Left hindlimb (tissue), 1 donor: ENCODE measurements at places on chromosomes 4 and X.

- peak; percentile 75 for DNase-seq
Measured at GRCh38 chr4:108168671-108169523, at the start of gene LEF1. Gene LEF1 (minus strand): TSS chr4:108168932. CDS start chr4:108167767, 1,165 bp downstream.

DNA sequence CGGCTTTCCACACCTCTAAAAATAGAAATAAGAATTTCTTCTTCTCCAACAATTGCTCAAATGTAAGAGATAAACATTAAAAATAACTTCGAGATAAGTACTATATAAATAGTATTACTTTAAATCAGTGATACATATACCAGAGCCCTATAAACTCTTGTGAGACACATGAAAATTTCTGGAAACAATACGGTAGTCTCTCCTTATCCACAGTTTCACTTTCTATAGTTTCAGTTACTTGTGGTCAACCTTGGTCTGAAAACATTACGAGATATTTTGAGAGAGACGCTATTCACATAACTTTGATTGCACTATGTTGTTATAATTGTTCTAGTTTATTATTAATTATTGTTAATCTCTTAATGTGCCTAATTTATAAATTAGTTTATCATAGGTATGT lies 101.5 kb upstream of the CXXC4 start:
- no peak for DNase-seq

GRCh38 chr4:153038623-153039311 lies 102.6 kb downstream of the FHDC1 start:
- DNase-seq, result no peak

DNA sequence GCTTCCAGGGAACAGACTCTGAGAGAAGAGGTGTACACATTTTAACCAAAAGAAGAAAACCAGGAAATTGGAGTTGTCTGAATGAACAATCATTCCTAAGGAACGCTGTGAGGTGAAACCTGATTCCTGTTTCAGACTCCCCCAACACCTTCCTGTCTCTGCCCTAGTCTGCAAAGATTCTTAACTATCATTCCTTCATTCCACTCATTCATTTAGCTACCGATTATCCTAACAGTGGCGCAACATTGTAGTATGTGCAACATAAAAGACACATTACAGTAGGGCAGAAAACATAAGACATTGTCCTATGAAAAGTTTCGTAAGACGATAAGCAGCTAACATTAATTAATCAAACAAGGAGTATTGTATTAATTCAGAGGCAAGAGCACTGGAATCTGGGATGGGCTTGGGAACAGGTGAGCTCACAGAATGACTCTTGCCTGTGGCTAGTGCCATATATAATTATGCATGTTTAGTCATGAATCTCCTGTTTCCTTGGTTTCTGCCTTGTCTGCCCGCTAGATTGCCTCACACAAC lies 23.8 kb upstream of the ADH7 start:
- DNase-seq, result no peak

GRCh38 chr4:150385606-150386005 lies 196.3 kb upstream of the MAB21L2 start:
- DNase-seq, result peak; percentile 40

DNA sequence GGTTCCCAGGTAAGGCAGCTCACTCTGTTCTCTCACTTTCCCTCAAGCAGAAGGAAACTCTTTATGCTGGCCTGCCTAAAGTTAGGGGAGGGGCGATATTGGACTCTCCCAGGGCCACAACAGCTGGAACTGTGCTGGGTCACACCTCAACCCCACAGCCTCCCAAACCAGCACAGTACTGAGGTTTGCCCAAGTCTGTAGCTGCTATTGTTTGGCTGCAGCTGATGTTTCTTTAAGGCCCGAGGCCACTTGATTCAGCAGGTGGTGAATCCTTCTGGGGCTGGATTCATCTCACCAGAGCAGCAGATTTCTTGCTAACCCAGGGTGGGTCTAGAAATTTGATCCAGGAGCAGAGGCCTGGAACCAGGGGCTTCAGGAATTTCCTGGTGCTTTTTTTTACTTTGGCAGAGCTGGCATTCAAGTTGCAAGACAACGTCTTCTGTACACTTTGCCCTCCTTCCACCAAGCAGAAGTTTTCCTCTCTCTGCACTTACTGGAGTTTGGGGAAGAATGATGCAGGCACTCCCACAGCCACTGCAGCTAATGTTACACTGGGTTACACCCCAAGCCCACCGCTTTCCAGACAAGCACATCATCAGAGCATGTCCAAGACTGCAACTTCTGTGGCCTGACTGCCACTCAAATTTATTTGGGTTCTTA lies 544.7 kb upstream of the NDST4 start:
- DNase-seq, result no peak

DNA sequence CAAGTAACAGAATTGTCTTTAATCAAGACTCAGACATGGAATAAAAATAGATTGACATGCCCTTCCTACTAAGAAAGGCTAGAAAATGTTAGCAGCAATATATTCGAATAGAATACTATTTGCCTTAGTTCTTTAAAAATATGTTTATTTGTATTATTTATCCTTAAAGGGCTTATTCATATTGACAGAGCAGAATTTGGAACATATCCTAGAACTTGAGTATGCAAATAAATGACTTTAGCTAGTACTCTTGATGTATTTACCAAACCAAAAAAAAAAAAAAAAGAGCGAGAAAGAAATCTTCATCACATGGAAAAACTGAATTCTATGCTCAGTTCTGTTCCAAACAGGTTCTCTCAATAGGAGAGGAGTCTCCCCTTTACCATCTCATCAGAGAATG lies 68.9 kb upstream of the PPARGC1A start:
- DNase-seq, result no peak

- DNase-seq, result no peak
Measured at GRCh38 chr4:16140879-16141249, 57.0 kb upstream of the PROM1 start.

GRCh38 chr4:89101256-89102161 lies 9.8 kb upstream of the TIGD2 start:
- DNase-seq, result no peak

DNA sequence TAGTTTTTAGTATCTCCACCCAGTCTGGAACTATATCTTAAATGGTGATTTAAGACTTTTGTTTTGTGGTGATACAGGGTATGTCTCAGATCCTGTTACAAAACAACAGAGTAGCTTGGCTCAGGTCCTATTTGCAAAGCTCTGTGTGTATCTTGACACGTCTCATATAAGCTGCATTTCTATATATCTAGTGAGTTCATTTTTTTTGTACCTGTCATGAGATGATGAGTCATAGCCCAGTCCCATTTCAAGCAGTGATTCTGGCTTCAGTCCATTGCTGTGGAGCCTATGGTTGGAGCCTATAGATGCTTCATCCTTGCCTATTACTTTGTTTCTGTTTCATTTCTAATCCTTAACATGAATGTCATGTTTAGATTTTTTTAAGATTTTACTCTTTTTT lies 23.0 kb downstream of the GRXCR1 start:
- no peak for DNase-seq

DNA sequence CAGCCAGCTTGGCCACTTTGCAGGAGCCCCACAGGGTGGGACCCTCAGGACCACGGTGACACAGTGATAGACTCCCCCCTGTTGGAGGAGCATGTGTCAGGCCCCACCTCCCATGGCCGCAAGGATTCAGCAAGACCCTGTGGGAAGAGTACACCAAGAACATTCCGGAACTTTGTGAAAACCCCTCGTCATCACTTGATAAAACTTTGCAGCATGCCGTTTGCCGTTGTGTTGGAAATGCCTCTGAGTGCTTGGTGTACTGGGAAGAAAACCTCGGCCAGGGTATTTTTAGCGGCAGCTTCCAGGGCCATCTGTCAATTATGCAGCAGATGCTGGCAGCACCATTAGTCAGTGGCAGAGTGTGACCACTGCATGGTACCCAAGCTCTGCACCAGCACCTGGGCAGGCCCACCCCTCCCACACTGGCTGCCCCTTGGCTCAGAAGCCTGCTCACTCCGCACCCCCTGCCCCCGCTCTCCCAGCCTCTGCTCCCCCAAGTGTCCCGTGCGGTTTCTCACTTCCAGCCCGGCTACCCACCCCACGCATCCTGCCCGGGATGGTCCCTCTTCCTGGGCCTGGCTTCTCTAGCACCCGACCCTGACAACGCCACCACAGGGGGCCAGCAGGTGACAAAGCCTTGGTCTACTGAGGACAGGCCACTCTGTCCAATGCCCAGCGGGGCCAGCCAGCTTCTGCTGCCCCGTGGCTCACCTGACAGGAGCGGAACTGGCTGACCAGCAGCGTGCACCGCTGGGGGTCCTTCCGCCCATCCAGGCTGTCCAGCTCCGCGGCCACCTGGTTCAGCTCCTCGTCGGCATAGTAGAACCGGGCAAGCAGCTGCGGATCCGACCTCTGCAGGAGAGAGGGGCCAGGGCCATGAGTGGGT lies 65.0 kb downstream of the ZFYVE28 start:
- DNase-seq, result no peak

DNA sequence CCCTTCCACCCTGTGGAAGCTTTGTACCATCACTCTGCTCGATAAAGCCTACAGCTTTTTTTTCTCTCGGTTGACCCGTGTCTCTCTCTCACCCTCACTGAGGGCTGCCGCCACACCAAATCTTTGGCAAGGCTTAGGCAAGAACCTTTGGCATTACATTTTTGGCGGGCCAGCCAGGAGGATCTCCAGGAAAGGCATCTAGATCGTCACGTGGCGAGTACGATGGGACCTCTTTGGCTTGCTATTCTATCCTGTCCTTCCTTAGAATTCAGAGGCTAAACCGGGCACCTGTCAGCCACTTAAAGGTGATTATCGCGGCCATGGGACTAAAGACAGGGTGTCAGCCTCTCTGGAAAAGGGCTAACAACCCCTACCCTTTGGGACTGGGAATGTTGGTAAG lies 96.2 kb downstream of the UGT2B28 start:
- no peak for DNase-seq

DNA sequence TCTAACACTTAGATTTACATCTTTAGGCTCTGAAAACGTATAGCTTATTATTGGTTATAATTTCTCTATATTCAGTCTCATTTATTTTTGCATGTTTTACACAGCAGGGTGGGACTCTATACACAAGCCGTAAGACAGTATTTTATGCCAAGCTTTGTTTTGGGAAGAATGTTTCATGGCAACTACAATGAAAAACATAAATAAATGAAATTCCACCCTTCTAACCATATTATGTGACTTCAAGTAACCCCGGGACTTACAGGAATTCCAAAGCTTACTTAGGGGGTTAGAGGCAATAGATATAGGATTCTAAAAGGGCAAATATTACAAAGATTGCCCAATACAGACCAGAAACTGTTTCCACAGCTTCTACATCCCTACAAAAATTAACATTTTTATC lies 370.9 kb downstream of the PRR32 start:
- no peak for DNase-seq

DNA sequence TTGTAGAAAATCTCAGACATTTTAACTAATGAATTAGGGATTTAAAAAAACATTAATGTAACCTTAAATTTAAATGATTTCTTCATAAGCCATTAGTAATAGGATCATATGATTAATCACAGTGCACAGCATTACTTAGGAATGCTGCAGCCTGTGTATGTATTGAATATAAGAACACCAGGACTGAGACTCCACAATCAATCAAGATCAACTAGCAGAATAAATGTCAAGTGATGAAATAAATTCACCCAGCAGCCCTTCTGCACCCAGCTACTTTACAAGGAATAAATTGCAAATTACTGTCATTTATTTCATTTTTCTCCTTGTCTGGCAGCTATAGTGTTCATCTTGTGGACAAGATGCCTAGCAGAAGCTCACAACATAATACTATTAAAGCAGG lies 46.5 kb downstream of the NEIL3 start:
- DNase-seq, result no peak

GRCh38 chr4:95728145-95728544 lies 111.7 kb upstream of the PDHA2 start:
- no peak for DNase-seq

DNA sequence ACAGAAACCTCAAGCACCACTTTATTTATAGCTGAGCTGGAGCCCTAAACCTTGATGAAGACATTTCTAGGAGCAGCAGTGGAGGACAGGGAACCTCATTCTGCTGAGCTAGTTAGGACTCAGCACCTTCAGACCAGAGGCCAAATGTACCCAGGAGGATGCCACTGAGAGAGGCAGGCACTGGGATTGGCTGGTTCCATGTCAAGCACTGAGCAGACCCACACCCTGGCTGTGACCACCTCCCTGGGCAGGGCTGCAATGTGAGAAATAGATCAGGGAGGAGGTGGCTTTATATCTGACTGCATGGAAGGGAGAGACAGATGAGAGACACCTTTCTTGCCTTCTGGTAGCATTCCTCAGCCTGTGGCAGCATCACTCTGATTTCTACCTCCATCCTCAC lies 304.6 kb downstream of the STK32B start:
- no peak for DNase-seq

- DNase-seq, result no peak
Measured at GRCh38 chr4:8171266-8171665, 12.7 kb upstream of the ABLIM2 start.

GRCh38 chr4:56686537-56687231 lies 5.6 kb upstream of the HOPX start:
- DNase-seq, result no peak

DNA sequence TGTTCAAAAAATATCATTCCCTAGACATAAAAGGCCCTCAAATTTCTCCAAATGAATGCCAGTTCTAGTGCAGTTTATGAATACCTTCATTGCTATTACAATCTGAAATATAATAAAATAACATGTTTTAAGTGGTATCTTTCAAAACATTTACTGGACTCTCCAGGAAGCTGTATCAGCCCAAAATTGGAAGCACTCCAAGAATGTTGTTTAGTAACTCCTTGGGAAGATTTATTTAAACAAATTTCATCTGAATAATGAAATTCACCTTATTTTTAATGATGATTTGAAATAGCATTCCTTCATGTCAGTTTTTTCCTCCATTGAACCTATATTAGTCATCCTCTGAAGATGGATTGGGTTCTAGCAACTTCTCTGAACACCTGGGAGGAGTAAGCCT lies 217.2 kb upstream of the PCDH18 start:
- no peak for DNase-seq

- DNase-seq, result peak; percentile 94
Measured at GRCh38 chr4:70993181-70994068, at the start of gene DCK. Gene DCK (plus strand): TSS chr4:70993649. CDS start chr4:70993836, 187 bp downstream.

DNA sequence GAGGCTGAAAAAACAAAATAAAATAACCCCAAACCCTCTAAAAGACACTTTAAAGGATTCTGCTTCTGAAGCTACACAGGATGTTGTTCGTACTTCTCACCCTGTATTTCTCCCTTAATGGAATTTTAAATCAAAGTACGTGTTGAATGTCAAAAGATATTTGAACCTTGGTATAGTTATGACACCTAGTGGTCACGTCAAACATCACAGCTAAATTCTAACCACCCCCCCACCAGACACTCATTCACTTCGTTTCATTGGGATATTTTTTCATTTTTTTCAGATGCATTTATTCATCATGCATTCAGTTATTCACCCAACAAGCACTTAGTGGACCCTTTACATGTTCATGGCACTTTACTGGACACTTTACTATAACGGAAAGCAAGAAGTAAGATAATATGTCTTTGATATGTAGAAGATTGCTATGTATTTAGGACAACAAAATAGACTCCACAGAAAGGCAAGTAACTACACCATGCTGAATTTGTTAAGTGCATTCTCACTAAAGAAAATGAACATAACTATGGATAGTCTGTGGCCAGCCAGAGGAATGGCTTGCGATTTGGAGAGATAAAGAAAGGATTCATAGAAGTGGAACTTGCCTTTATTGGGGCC lies 62.5 kb upstream of the GPR174 start:
- DNase-seq, result no peak
